ENCODE measurements at places on chromosomes 7 and 10. TPM values are rescaled to one million over a fixed set of nuclear protein-coding genes. Genes with fewer than 3 reads are reported as not detected.
A peak's percentile ranks its signal among the peaks of the same experiment; 100 is the strongest.

- no peak overlapping the region for H3K4me3 ChIP-seq
- no peaks in the 10 kb centered on the region for H3K4me1 ChIP-seq
- no peaks in the 10 kb centered on the region for H3K36me3 ChIP-seq
- H3K27ac ChIP-seq = no peak overlapping the region
- no peaks in the 10 kb centered on the region for H3K27me3 ChIP-seq
Observed at GRCh38 chr10:105206616-105207015, 565.5 kb downstream of the SORCS3 start.

GRCh38 chr10:126736727-126737126 lies 66.2 kb upstream of the C10orf90 start:
- no peak overlapping the region for H3K27ac ChIP-seq
- no peaks in the 10 kb centered on the region for H3K4me1 ChIP-seq
- peaks cover 3% of the 10 kb centered on the region for H3K27me3 ChIP-seq
- no peak for DNase-seq

- H3K36me3 ChIP-seq = no peaks in the 10 kb centered on the region
- H3K4me3 ChIP-seq = no peak overlapping the region
- peaks cover 4% of the 10 kb centered on the region for H3K27me3 ChIP-seq
- H3K27ac ChIP-seq = no peak overlapping the region
Observed at GRCh38 chr10:22852712-22853353, 75.0 kb upstream of the ARMC3 start.

GRCh38 chr7:64310426-64310825 lies 3.3 kb upstream of the ZNF736 start:
- H3K4me1 ChIP-seq = no peaks in the 10 kb centered on the region
- no peaks in the 10 kb centered on the region for H3K27me3 ChIP-seq
- no peaks in the 10 kb centered on the region for H3K36me3 ChIP-seq
- no peak for DNase-seq

DNA sequence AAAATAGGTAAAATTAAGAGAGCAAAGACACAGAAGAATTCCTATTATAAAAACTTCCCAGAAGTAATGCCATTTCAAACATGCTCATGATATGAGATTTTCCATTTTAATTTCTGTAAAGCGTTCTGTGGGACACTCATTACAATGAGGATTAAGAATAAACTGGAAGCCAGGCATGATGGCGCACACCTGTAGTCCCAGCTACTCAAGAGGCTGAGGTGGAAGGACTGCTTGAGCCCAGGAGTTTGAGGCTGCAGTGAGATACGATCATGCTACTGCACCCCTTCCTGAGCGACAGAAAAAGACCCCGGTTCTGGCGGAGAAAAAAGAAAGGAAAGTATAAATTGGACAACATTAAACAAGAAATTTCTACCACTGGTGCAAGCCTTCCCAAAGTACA lies 1.5 kb downstream of the DNA2 start:
- peaks cover 22% of the 10 kb centered on the region for H3K4me1 ChIP-seq
- peaks cover 6% of the 10 kb centered on the region for H3K36me3 ChIP-seq
- no peaks in the 10 kb centered on the region for H3K27me3 ChIP-seq
- no peak for DNase-seq
- H3K4me3 ChIP-seq = peak overlapping the region; percentile 97

DNA sequence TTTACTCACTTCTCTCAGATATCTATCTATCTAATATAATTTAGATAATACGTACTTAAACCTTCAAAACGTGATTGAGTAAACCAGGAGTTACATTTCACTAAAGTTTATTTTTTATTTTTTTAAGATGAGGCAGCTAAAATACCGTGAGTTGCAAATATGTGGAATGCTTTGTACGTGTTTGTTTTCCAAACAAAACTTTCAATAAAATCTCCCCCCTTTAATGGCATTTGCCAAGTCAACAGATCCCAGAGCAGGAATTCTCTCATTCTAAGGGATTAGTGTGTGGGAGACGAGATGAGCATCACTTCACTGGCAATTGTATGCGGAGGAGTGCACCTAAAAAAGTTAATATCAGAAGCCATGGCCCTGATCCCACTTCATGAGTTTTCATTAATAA lies 53.7 kb upstream of the MAGI2 start:
- peaks cover 7% of the 10 kb centered on the region for H3K4me1 ChIP-seq
- no peak for DNase-seq
- no peak overlapping the region for H3K27ac ChIP-seq
- no peaks in the 10 kb centered on the region for H3K27me3 ChIP-seq

- H3K36me3 ChIP-seq = no peaks in the 10 kb centered on the region
- no peak overlapping the region for H3K27ac ChIP-seq
- H3K4me3 ChIP-seq = no peak overlapping the region
- H3K27me3 ChIP-seq = peaks cover 20% of the 10 kb centered on the region
- peak; percentile 40 for DNase-seq
Observed at GRCh38 chr7:155864991-155865690, 52.9 kb upstream of the SHH start.

GRCh38 chr10:130190055-130190736 lies 54.0 kb downstream of the GLRX3 start:
- no peak overlapping the region for H3K27ac ChIP-seq
- no peaks in the 10 kb centered on the region for H3K27me3 ChIP-seq
- H3K36me3 ChIP-seq = peaks cover 2% of the 10 kb centered on the region
- H3K4me1 ChIP-seq = no peaks in the 10 kb centered on the region

DNA sequence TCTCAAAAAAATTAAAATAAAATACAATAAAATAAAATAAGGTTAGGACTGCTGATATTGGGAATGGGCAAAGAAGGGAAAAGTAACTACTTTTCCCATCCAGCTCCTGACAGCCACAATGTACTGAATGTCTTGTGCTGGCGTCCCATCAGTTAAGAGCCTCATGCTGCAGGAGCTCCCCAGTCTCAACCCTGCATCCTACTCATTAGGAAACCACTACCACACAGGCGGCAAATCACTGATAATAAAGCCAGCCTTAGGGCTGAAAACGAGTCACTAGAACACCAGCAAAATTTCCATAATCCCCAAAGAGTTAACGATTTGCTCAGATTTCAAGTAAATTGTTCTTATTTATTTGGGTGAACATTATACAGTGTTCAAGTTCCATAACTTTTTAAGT lies 4.3 kb downstream of the YWHAG start:
- peaks cover 28% of the 10 kb centered on the region for H3K4me1 ChIP-seq
- H3K27me3 ChIP-seq = no peaks in the 10 kb centered on the region
- DNase-seq = no peak
- peaks cover 52% of the 10 kb centered on the region for H3K36me3 ChIP-seq

- H3K4me1 ChIP-seq = no peaks in the 10 kb centered on the region
- H3K4me3 ChIP-seq = no peak overlapping the region
- no peak overlapping the region for H3K27ac ChIP-seq
- no peak for DNase-seq
Observed at GRCh38 chr10:128662520-128662919, 536.3 kb upstream of the MKI67 start.

DNA sequence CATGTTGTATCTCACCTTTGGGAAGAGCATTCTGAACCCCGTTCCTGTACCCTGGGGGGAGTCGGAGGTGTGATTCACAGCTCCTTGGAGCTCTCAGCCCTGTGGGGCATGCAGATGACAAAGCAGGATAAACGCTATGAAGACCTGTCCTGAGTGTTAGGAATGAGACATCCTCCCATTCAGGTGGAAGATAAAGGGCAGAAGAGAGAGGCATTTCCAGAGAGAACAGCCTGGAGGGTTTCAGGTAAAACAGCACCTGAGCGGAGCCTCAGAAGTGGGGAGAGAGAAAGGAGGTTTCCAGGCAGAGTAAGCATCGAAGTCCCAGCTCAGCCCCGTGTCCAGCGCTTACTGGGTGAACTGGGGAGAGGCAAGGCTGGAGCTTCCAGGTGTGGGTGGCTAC lies 288.9 kb downstream of the KLF6 start:
- H3K4me3 ChIP-seq = no peak overlapping the region
- H3K36me3 ChIP-seq = no peaks in the 10 kb centered on the region
- peak overlapping the region; percentile 18 for H3K27ac ChIP-seq
- H3K4me1 ChIP-seq = peaks cover 25% of the 10 kb centered on the region
- DNase-seq = no peak

- no peak overlapping the region for H3K4me3 ChIP-seq
- no peak for DNase-seq
- peaks cover 3% of the 10 kb centered on the region for H3K4me1 ChIP-seq
- H3K27ac ChIP-seq = no peak overlapping the region
- peaks cover 43% of the 10 kb centered on the region for H3K36me3 ChIP-seq
Observed at GRCh38 chr10:70090951-70091350, 38.3 kb downstream of the MACROH2A2 start.

GRCh38 chr10:4678023-4678950 lies 147.7 kb upstream of the AKR1E2 start:
- no peaks in the 10 kb centered on the region for H3K27me3 ChIP-seq
- no peaks in the 10 kb centered on the region for H3K4me1 ChIP-seq
- no peak overlapping the region for H3K4me3 ChIP-seq
- DNase-seq = no peak
- no peak overlapping the region for H3K27ac ChIP-seq

GRCh38 chr7:82039621-82040020 lies 269.8 kb upstream of the HGF start:
- no peaks in the 10 kb centered on the region for H3K27me3 ChIP-seq
- no peak overlapping the region for H3K4me3 ChIP-seq
- H3K36me3 ChIP-seq = no peaks in the 10 kb centered on the region
- no peaks in the 10 kb centered on the region for H3K4me1 ChIP-seq
- no peak overlapping the region for H3K27ac ChIP-seq

DNA sequence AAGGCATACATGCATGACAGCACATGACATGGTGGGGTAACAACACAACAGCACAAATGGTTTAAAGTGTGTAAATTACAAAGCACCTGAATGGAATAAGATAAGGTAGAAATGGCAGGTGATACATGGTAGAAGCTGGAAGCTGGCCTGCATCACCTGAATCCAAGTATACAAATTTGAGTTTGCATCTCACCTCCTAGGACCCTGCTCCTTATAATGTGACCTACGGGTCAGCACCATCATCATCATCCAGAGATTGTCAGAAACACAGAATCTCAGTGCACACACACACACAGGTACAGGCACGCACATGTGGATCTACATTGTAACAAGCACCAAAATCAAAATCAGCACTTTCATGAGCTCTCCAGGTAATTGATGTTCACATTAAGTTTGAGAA lies 1048.2 kb upstream of the AUTS2 start:
- no peak for DNase-seq
- no peak overlapping the region for H3K27ac ChIP-seq
- H3K4me3 ChIP-seq = no peak overlapping the region
- peaks cover 5% of the 10 kb centered on the region for H3K4me1 ChIP-seq
- no peaks in the 10 kb centered on the region for H3K36me3 ChIP-seq

DNA sequence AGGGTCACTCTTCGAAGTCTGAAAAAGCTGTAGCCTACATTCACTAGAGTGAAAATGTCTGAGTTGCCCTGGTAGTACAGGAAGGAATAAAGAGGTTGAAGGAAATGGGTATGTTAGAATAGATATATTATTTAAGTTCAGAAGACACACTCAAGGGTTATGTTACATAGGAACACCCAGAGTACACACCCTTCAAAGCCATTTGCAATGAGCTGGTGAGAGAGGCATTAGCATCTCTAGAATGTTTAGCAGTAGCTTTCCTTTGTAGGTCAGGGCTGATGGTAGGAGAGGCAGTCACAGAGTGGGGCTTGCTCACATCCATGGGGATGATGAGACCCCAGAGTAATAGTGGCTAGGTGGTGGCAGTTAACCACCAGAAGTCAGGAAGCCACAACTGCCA lies 221.2 kb downstream of the SLC25A13 start:
- DNase-seq = no peak
- no peaks in the 10 kb centered on the region for H3K36me3 ChIP-seq
- no peak overlapping the region for H3K27ac ChIP-seq

DNA sequence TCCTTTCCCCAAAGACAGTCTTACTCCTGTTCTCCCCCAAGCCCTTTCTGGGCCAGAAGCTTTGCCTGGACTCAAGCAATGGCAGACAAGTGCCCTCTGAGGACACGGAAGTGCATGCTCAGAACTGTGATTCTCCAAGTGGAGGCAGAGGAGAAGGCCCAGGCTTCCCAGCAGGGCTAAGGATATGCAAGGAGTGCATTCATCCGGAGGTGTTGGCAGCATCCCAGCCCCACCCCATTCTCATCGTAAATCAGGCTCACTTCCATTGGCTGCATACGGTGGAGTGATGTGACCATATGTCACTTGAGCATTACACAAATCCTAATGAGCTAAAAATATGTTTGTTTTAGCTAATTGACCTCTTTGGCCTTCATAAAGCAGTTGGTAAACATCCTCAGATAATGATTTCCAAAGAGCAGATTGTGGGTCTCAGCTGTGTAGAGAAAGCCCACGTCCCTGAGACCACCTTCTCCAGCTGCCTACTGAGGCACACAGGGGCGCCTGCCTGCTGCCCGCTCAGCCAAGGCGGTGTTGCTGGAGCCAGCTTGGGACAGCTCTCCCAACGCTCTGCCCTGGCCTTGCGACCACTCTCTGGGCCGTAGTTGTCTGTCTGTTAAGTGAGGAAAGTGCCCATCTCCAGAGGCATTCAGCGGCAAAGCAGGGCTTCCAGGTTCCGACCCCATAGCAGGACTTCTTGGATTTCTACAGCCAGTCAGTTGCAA lies 1.4 kb upstream of the RBP3 start:
- H3K36me3 ChIP-seq = no peaks in the 10 kb centered on the region
- H3K4me3 ChIP-seq = no peak overlapping the region
- no peaks in the 10 kb centered on the region for H3K4me1 ChIP-seq
- peaks cover 16% of the 10 kb centered on the region for H3K27me3 ChIP-seq

DNA sequence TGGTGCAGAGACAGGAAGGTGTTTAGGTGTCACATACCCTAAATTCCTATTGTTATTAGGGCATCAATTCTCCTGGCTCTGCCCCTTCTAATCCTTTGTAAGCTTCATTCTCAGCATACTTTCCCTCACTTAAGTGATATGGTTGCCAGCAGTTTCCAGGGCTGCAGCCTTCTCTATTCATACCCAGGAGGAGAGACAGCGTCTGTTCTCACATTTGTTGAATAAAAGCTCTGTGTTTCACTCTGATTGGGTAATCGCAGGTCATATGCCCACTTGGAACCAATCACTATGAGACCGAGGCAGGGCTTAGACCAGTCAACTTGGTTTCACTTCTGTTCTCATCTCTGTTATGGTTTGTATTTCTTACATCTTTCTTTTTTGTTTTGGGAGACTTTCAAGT lies 109.6 kb upstream of the MTPN start:
- peak overlapping the region; percentile 72 for H3K4me3 ChIP-seq
- no peak for DNase-seq
- no peaks in the 10 kb centered on the region for H3K27me3 ChIP-seq
- H3K36me3 ChIP-seq = no peaks in the 10 kb centered on the region
- H3K27ac ChIP-seq = no peak overlapping the region

GRCh38 chr10:116868722-116869121 lies 19.4 kb downstream of the ENO4 start:
- no peak overlapping the region for H3K4me3 ChIP-seq
- H3K27me3 ChIP-seq = no peaks in the 10 kb centered on the region
- H3K36me3 ChIP-seq = no peaks in the 10 kb centered on the region
- H3K4me1 ChIP-seq = peaks cover 10% of the 10 kb centered on the region

The SFXN2 gene
- total RNA-seq = 27.8 TPM

The ARHGAP19 gene
- 7.3 TPM for total RNA-seq

The KLF6 gene
- total RNA-seq = 117 TPM

The EVX1 gene
- total RNA-seq = 0.71 TPM

The OR2A12 gene
- not detected for total RNA-seq

The HOXA6 gene
- total RNA-seq = 10.9 TPM

The ADAMTS14 gene
- 0.29 TPM for total RNA-seq

The NKX1-2 gene
- 0.48 TPM for total RNA-seq

The SLC29A3 gene
- total RNA-seq = 8.8 TPM

The TMEM176B gene
- total RNA-seq = 98.5 TPM

Measured in type B pancreatic cell (in vitro differentiated cells).